ENCODE measurements at places on chromosomes 6 and 20.

- DNase-seq: no peak
Observed at GRCh38 chr6:110467566-110468140, 8.8 kb downstream of the SLC22A16 start.

- DNase-seq: no peak
Observed at GRCh38 chr20:2114990-2115681, 13.5 kb downstream of the STK35 start.

- DNase-seq: no peak
Observed at GRCh38 chr20:37378420-37378784, 32.5 kb downstream of the SRC start.

DNA sequence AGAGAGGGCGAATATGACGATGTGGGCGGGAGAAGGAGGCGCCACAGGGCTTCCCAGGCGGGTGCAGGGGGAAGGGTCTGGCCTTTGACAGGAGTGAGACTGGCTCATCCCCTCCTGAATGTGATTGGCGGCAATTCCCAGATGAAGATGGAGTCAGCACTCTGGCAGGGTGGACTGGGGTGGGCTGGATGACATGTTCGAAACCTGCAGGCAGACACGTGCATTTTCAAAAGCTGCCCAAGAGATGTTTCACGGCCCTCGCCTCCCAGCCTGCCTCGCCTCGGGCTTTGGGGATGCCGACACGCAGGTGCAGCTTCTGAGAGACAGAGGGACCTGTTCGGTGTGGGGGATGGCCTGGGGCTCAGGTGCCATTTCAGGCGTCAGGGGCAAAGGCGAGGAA, 66.8 kb upstream of the AFDN start:
- no peak for DNase-seq

DNA sequence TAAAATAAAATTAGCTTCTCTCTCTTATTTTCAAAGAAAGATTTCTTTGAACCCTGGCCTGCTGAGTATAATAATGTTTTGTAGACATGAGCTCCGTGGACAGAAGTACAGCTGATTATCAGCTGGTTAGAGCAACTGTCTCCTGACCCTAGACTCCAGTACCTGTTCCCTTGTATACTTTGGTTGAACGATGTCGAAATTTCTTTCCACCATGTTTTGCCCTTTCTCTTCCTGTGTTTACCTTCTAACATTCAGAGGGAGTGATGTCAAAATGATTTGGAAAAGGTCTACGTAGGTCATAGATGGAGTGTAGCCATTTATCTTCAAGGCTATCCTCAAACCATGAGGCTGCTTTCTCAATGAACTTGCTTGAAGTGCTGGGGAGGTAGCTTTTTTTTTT, 16.8 kb upstream of the ADTRP start:
- DNase-seq: no peak

- DNase-seq: no peak
Observed at GRCh38 chr6:113394216-113394615, 462.9 kb upstream of the MARCKS start.

GRCh38 chr6:107823047-107823557, 1.0 kb downstream of the SCML4 start:
- DNase-seq: peak; percentile 76

DNA sequence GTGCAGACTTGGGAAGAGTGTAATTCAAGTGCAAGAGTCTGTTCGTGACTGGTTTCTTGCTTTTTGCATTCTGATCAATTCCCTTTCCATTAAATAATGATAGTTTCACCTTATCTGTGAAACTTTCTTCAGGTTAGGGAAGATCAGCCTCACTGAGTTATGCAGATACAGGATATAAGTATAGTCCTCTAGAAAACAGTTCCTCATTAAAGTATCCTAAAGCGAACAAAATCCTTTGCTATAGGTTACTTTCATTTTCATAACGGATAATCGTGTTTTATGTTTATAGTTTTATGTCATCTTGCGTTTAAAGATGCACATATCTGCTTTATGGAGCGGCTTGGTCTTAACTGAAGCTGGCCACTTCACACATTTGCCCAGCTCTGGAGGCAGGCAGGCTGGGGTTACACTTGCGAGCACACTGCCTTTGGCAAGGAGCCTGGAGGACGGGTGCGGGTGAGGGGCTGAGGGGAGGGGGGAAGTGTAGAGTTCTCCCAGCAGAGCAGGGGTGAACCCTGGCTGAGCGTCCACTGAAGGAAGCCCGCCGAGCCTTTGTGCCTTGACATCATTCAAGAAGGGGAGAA, 123.5 kb upstream of the IFNGR1 start:
- no peak for DNase-seq

DNA sequence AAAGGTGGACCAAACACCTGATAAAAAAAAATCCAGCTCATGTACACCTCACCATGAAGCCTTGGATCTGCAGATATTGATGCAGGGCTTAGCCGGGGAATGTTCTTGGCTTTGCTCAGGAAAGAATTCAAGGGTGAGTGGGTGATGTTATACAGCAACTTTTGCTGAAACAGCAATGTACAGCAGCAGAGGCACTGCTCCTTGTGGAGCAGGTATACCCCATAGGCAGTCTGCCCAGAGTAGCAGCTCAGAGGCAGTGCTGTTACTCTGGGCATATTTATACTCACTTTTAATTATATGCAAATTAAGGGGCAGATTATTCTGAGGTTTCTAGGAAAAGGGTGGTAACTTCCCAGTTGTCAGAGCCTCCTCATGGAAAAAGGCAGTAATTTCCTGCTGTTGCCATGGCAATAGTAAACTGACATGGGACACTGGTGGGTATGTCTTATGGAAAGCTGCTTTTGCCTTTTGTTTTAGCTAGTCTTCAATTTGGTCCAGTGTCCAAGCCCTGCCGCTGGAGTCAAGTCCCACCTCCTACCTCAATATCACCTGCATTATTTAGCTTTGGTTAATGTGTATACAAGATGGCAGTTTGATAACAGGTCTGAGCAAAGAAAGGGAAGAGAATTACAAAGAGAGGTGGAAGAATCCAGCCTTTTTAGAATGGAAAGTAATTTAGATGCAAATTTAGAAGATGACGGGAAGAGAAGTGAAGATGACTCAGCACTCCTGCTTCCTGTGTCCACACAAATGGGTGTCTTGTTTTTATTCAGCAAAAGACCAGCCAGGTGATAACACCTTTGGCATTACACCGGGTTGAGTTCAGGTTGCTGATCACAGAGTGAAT, 110.1 kb upstream of the JAG1 start:
- no peak for DNase-seq

GRCh38 chr6:39188098-39188450, 41.2 kb downstream of the KCNK5 start:
- no peak for DNase-seq

DNA sequence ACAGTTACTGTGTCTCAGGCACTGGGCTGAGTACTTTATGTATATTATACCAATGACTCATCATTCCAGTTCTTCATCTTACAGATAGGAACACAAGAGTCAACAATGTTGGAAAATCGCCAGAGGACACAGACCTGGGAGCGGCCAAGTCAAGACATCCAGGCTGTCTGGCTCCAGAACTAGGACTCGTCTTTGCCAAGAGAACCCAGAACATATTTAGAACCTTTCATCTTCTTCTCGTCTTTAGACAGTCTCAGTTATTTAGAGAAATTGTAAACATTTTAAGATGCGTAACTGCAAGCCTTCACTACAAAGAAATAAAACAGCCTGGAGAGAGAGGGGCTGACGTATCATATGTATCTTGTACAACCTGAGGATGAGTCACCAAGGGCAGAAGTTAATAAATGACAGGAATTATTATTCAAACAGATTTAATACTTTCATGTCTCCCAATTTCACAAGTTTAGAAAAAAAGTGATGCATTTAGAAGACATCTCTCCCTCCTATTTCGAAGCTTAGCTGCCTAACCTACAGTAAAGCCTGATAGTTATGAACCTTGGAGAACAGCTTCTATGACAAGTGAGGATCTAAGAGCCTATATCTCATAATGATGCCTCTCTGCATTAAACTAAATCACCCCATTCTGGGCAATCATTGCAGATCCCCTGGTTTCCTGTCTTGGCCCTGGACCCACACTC, 43.4 kb downstream of the SLC22A3 start:
- no peak for DNase-seq
